Urinary bladder (tissue), 4 donors: ENCODE measurements at places on chromosomes 1 and 21. TPM values are rescaled to one million over a fixed set of nuclear protein-coding genes. Genes with fewer than 3 reads are reported as not detected.

- DNase-seq, result no peak
These were observed 78.4 kb downstream of the GPATCH2 start for GRCh38 chr1:217552339-217552951.

- DNase-seq, result no peak
These were observed 8.7 kb downstream of the LAPTM5 start for GRCh38 chr1:30748699-30749401.

The SHE gene
- total RNA-seq, result 17.7 TPM

DNA sequence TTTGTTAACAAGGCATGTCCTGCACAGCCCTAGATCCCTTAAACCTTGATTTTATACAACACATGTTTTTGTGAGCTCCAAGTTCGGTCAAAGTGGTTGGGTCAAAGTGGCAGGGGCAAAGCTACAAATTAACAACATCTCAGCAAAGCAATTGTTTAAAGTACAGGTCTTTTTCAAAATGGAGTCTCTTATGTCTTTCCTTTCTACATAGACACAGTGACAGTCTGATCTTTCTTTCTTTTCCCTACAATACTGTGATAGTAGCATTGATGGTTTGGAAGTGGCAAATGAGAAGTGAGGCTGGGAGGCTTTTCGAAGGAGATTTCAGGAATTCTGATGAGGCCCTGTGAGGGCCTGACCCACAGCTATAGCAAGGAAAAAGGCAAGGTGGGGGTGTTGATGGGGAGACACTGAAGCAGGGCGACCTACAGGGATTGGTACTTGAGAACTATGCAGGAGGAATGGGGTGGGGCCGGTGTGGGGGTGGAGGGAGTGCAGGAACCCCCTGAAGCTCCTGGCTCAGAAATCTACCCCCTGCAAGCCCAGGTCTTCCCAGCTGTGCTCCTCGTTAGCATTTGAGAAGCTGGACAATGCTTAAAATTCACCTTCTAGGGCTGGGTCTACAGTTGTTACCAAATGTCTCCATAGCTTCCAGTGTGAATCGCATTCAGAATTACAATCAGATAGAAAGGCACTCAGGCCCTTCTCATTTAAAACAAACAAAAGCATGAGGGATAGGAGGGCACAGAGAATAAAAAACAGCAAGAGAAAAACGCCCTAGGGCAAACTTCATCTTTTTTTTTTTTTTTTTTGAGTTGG lies 102.6 kb upstream of the PPM1J start:
- no peak for DNase-seq

DNA sequence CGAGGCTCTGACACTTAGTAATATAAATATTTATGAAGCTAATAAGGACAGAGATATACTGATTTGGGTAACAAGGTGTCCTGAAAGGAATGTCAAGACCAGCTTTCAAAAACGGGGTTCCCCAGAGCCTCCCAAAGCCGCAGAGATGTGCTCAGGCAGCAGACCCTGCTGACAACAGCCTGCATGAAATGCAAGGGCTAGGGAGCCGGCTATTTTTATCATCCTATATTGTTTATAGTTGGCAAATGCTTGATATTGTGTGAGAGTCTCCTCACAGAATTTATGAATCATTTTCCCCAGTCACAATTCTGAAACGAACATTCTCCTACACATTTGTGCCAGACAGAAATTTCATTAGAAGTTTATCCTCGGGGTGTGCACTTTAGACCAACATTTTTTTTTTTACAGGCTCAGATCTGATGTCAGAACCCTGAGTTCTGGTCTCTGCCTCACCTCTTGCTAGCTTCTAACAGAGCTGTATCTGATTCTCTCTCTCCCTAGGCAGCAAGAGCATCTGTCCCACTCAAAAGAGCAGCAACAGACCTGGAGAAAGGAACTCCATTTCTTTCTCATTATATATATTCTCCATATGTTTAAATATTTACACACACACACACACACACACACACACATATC lies 302.3 kb upstream of the PLD5 start:
- no peak for DNase-seq

DNA sequence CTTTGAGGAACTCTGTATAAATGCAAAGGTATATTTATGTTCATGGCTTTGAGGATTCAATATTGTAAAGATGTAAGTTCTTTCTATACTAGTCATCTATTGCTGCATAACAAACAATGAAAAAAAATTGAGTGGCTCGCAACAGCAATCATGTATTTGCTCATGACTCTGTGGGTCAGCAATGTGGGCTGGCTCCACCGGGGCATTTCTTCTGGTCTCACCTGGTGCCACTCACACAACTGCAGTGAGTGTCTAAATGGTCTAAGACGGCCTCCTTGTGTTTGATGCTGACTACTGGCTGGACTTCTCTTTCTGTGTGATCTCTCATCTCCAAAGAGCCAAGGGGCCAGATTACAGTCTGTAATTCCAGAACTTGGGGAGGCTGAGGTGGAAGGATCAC lies 45.1 kb upstream of the EXO1 start:
- no peak for DNase-seq

DNA sequence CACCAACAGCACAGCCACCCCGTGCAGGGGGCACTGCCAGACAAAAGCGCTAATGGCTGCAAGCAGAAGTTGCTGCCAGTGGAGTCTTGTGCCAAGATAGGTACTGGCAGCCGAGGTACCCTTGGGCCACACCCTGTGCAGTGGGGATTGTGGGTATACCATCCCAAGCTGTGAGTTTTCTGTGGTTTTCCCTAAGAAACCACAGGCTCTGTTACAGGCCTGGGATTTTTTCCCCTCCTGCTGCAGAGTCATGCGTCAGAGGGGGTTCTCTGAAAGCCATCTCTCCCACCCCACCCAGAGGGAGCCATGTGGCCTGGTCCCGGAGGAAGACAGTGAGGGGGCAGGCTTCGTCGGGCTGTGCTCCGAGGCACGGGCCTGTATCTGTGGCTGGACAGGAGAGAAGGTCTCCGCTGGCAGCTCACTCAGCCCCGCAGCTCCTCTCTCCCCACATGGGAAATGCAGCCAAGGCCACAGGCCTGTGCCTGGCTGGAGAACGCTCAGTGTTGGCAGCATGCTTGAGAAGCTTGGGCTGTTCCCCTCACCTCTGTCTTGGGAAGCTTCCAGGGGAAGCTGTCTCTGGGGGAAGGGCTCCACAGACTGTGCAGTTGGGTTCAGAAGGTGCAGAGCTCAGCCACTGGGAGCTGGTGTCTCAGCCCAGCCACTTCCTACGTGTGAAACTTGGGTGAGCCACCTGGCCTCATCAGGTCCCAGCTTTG lies 42.5 kb downstream of the NEK2 start:
- DNase-seq, result no peak

DNA sequence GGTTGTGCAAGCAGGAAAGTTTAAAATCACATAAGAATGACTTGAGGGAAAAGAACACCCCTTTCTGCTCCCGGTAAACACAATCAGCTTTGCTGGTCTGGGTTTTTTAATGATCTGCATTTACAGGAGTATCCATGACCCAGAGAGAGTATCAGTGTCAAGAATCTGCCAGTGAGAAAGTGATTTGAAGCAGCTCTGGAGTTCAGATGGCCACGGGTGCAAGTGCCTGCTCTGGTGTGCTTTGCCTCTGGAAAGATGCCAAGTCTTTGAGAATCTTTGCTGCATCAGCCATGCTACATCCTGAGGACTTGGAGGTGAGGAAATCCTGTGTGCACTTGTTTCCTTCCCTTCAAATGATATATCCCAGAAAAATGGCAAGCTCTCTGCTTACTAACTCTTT lies 18.6 kb upstream of the MYSM1 start:
- DNase-seq, result no peak

DNA sequence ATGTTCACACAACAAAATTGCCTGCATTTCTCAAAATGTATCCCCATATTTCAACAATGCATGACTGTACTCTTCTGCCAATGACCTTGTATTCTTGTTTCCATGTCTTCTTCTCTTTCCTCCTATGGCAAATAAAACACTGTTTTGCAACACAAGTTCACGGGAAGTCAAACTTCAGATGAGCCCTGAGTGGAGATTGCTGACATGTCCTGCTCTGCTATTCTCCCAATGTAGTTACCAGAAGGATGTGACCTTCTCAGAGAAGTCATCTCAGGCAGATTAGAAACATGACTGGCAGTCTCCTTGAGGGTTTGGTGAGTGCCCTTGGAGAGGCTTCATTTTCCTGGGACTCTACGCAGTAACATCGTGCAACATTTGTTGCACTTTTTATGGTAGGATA lies 15.6 kb downstream of the FCGR2B start:
- no peak for DNase-seq

DNA sequence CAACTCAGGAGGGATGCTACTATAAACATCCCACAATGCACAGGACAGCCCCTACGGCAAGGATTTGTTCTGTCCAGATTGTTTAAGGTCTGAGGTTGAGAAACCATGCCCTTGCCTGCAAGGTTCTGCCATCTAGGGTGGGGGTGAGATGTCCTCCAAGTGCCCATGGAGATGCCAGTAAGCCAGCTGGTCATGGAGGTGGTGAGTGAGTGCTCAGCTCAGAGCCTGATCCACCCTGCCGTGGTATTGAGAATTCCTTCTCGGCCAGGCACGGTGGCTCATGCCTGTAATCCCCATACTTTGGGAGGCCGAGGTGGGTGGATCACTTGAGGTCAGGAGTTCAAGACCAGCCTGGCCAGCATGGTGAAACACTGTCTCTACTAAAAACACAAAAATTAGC lies 13.3 kb upstream of the CTRC start:
- DNase-seq, result no peak

- no peak for DNase-seq
These were observed 6.1 kb upstream of the KLF17 start for GRCh38 chr1:44112486-44112885.

The RXFP4 gene
- not detected for total RNA-seq

The TNN gene
- 2.2 TPM for total RNA-seq

- no peak for DNase-seq
These were observed 8.7 kb upstream of the UMODL1 start for GRCh38 chr21:42062236-42063022.

The PTGS2 gene
- total RNA-seq, result 14.0 TPM

The SPRR2A gene
- total RNA-seq, result not detected

- no peak for DNase-seq
These were observed 367.7 kb downstream of the PRDM2 start for GRCh38 chr1:14067711-14068110.

The FAM131C gene
- not detected for total RNA-seq

The CCDC181 gene
- 2.0 TPM for total RNA-seq

DNA sequence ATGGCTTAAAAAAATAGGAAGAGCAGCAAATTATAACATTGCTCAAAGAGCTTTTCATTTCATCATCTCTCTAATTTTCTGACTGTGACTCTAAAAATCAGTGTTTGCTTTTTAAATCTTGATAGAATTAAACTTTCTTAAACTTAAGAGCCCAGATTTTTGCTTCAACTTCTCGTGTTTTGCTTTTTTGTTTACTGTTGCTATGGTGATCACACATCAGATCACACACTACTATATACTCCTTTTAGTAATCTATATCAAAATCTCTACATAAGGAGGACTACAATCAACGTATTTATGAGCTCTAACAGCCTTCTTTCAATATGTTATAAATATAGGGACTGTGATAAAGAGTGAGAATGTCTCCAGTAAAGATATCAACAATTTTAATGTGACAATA lies 537.3 kb downstream of the KCNT2 start:
- DNase-seq, result no peak
